ENCODE measurements at places on chromosomes 6 and 20. TPM values are rescaled to one million over a fixed set of nuclear protein-coding genes. Genes with fewer than 3 reads are reported as not detected.

VWA7 gene
- total RNA-seq, result 1.3 TPM

RAET1E gene
- 2.3 TPM for total RNA-seq

GSTA2 gene
- total RNA-seq, result not detected

CCN2 gene
- 157 TPM for total RNA-seq

ZC3H12D gene
- total RNA-seq, result 0.01 TPM

PRPH2 gene
- not detected for total RNA-seq

GABRR2 gene
- 0.03 TPM for total RNA-seq

MED23 gene
- 5.9 TPM for total RNA-seq

SOX12 gene
- total RNA-seq, result 24.5 TPM

PRL gene
- not detected for total RNA-seq

PPARD gene
- total RNA-seq, result 6.4 TPM

SSTR4 gene
- 0.86 TPM for total RNA-seq

DACT2 gene
- 0.06 TPM for total RNA-seq

TNNC2 gene
- total RNA-seq, result 0.26 TPM

FHL5 gene
- total RNA-seq, result not detected

COL20A1 gene
- 0.71 TPM for total RNA-seq

HUS1B gene
- 0.17 TPM for total RNA-seq

SERPINB6 gene
- 133 TPM for total RNA-seq

PSORS1C2 gene
- total RNA-seq, result not detected

RSPH9 gene
- total RNA-seq, result 0.16 TPM

CPNE5 gene
- total RNA-seq, result 0.18 TPM

TMEM239 gene
- not detected for total RNA-seq

FANCE gene
- total RNA-seq, result 4.2 TPM

GCNT2 gene
- total RNA-seq, result 3.9 TPM

LGSN gene
- 2.4 TPM for total RNA-seq

HEBP2 gene
- 32.9 TPM for total RNA-seq

E2F3 gene
- 10.4 TPM for total RNA-seq

KCNQ5 gene
- 1.3 TPM for total RNA-seq

LY6G6C gene
- 0.09 TPM for total RNA-seq

OLIG3 gene
- not detected for total RNA-seq

SYNJ2 gene
- 39.6 TPM for total RNA-seq

AVP gene
- total RNA-seq, result not detected

DHX16 gene
- 25.9 TPM for total RNA-seq

OOEP gene
- total RNA-seq, result not detected

BTN1A1 gene
- total RNA-seq, result not detected
